ENCODE measurements at places on chromosomes 16 and 17. TPM values are rescaled to one million over a fixed set of nuclear protein-coding genes. Genes with fewer than 3 reads are reported as not detected.

GRCh38 chr16:63453261-63453660 is 1417.0 kb upstream of the CDH8 start:
- no peak for DNase-seq

GRCh38 chr16:17395849-17396480 is 74.8 kb downstream of the XYLT1 start:
- DNase-seq = no peak

- no peak for DNase-seq
These were observed 40.6 kb downstream of the MIS12 start for GRCh38 chr17:5526821-5527598.

DNA sequence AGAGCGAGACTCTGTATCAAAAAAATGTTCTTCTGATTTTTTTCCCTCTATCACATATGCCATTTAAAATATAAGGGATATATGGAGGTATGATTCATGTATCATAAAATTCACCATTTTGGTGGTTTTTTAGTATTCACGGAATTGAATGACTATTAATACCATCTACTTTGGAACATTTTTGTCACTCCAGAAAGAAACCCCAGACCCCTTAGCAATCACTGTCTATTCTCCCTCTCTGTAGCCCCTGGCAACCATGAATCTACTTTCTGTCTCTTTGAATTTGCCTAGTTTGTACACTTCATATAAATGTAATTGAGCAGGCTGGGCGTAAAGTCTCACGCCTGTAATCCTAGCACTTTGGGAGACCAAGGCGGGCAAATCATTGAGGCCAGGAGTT is 75.9 kb downstream of the PRKCA start:
- no peak for DNase-seq

DNA sequence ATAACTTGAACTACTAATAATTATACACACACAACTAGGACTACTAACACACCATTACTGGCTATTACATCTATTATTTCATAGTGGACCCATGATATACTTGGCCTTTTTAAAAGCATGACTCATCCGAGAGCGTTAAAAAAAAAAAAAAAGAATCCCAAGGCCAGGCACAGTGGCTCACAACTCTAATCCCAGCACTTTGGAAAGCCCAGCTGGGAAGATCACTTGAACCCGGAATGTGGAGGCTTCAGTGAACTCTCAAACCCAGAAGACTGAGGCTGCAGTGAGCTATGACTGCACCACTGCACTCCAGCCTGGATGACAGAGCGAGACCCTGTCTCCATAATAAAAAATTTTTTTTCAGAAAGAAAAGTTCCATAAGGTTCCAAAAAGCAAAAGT is 3.1 kb downstream of the GLG1 start:
- DNase-seq = no peak

- DNase-seq = no peak
These were observed 109.4 kb downstream of the CDYL2 start for GRCh38 chr16:80695020-80695419.

DNA sequence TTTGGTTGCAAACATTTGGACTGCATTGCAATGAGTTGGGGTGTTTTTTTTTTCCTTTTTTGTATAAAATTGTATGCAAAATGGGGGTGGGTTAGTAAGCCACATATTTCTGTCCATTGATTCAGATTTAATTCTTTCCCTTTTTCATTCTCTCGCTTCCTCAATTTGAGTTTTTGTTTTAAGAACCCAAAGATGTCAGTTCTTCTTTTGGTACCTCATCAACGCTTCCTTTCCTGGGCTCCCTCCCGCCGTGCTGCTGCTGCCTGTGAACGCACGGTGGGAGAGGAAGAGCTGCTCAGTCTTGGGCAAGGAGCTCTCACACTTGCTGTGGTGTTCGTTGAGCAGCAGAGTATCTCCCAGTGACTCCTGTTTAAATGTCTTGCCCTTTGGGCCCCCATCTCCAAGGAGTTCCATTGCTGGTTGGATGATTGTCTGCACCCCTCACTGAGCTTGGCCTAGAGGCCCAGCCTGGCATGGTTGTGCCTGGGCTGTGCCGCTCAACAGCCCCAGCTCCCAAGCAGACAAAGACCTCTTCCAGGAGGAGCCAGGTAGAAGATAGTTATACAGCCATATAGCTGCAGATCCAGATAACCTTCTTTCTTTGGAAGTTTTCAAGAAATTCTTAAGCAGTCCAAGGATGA is 13.6 kb downstream of the UBFD1 start:
- DNase-seq = no peak

DNA sequence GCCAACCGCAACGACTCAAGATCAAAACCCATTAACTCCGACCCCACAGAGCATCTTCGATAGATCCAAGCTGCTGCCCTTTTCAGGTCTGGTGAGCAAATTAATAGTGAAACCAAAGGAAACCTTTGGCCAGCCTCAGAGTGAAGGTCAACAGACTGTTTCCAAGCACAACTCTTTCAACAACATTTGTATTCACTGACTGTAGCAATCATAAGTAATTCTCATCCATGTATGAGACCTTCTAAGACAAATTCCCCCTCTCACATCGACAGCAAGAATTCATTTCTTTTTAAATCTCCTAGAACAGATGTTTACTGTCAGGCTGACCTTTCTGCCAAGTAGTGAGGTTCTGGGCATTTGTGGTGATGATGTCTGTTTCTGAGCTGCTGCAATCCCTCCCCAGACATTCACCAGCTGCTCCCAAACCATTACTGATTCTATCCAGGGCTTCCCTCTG is 64.2 kb downstream of the SLC39A11 start:
- no peak for DNase-seq

GRCh38 chr16:85381738-85382592 is 231.2 kb upstream of the GSE1 start:
- DNase-seq = no peak

DNA sequence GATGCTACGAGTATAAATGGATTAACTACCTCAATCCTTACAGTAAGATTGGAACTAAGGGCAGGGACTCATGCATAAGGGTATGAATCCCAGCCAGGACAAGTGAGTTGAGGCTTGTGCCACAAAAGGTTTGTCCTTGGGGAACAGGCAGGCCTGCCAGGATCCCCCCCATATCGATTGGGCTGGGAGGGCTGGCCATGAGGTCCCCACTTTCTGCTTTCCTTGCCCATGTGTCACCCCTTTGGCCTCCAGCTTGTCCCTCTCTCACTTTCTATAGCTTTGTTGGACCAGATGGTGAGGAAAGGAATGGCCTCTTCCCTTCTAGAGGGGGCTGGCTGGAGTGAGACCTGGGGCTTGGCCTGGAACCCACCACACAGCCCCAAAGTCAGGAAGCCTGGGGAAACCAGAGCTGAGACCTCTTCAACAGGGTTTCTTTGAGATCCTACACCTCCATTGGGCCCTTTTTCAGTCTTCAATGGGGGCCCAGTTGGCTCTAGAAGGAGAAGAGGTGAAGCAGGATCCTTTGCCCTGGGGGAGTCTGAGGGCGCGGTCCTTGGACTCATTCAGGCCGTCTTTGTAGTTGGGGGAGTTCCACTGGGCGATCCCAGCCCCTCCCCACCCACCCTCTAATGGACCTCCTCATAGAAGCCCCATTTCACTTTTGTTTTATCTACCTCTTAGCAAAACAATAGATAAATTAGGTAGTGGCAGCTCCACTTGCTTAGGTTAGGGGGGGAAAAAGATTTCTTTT is 57.3 kb downstream of the IGF2BP1 start:
- DNase-seq = no peak

GRCh38 chr16:426906-427249 is 1.4 kb downstream of the RAB11FIP3 start:
- no peak for DNase-seq

DNA sequence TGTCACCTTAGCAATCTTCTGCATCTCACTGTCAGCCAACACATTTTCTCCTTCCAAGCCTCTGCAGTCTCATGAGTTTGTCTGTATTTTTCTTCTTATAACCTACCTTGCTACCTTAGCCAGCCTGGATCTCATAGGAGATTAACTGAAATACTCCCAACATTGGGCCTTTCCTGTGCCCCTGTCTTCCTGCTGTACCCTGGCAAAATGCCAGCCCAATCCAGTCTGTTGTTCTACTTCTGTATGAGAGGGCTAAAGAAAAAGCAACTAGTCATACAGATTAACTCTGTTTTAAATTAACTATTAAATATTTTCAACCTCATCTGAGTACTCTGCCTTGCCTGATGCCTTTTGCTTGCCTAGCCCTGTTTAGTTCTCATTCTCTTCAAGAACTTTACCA is 18.4 kb downstream of the GOSR1 start:
- DNase-seq = no peak

GRCh38 chr16:77896415-77897128 is 108.2 kb downstream of the VAT1L start:
- DNase-seq = no peak

GRCh38 chr16:34743115-34743514 is 1283.7 kb downstream of the TP53TG3F start:
- no peak for DNase-seq

DNA sequence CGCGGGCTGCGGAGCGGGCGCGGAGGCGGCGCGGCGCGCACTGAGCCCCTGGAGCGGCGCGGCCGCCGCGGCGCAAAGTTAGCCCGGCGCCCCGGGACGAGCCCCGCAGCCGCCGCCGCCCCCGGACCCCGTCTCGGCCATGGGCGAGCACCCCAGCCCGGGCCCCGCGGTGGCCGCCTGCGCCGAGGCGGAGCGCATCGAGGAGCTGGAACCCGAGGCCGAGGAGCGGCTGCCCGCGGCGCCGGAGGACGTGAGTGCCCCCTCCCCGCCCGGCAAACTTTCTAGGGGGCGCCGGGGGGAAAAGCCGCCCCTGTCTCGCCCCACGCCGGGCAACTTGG is 388 bp downstream of the RHBDL3 start:
- no peak for DNase-seq

DRC7 gene
- 0.32 TPM for polyA plus RNA-seq

CLEC19A gene
- polyA plus RNA-seq = 0.09 TPM

NUDT7 gene
- 20.5 TPM for polyA plus RNA-seq

AGRP gene
- polyA plus RNA-seq = 0.87 TPM

DNAAF8 gene
- polyA plus RNA-seq = 1.1 TPM

CTRB1 gene
- polyA plus RNA-seq = 0.78 TPM

CTRL gene
- polyA plus RNA-seq = 6.4 TPM

FOXC2 gene
- polyA plus RNA-seq = 1.2 TPM

SLC16A6 gene
- 2.4 TPM for polyA plus RNA-seq

NLGN2 gene
- 5.6 TPM for polyA plus RNA-seq

FN3KRP gene
- polyA plus RNA-seq = 37.6 TPM
